ENCODE measurements at places on chromosomes 12 and 14. TPM values are rescaled to one million over a fixed set of nuclear protein-coding genes. Genes with fewer than 3 reads are reported as not detected.

Gene TTC6
- 8.6 TPM for total RNA-seq

Gene KLRG1
- total RNA-seq = 3.1 TPM

Gene MIPOL1
- 22.0 TPM for total RNA-seq

Gene ZBTB42
- total RNA-seq = 7.7 TPM

Gene OR6C4
- not detected for total RNA-seq

Gene TEX52
- total RNA-seq = 0.41 TPM

Gene CLEC14A
- total RNA-seq = 0.70 TPM

Gene KCNA5
- not detected for total RNA-seq

Gene CEBPE
- total RNA-seq = not detected

Gene ANKRD33
- 0.46 TPM for total RNA-seq

Gene ARID2
- total RNA-seq = 58.1 TPM

- no peak overlapping the region for H3K27ac ChIP-seq
- H3K27me3 ChIP-seq = peaks cover 9% of the 10 kb centered on the region
- DNase-seq = peak; percentile 94
- no peaks in the 10 kb centered on the region for H3K36me3 ChIP-seq
Measured at GRCh38 chr12:67025543-67026114, 243.5 kb upstream of the CAND1 start.

GRCh38 chr14:36659010-36659821 is 2.4 kb upstream of the PAX9 start:
- DNase-seq = peak; percentile 55
- H3K27ac ChIP-seq = no peak overlapping the region
- H3K27me3 ChIP-seq = peaks cover 100% of the 10 kb centered on the region
- H3K4me1 ChIP-seq = peaks cover 14% of the 10 kb centered on the region
- H3K36me3 ChIP-seq = no peaks in the 10 kb centered on the region
- peak overlapping the region; percentile 55 for H3K4me3 ChIP-seq

DNA sequence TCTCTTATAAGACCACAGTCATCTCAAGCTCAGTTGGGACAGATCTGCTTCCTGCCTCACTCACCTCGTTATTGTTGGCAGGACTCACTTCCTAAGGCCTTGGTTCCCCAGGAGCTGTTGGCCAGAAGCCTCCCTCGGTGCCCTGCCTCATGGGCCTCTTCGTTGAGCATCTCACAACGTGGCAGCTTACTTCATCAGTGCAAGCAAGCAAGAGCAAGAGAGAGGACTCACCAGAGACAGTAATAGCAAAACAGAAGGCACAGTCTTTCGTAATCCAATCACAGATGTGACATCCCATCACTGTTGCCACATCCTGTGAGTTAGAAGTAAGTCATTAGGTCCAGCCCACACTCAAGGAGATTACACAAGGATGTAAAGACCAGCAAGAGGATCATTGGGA is 5.1 kb upstream of the NUMB start:
- no peaks in the 10 kb centered on the region for H3K27me3 ChIP-seq
- peak; percentile 26 for DNase-seq
- H3K27ac ChIP-seq = no peak overlapping the region
- H3K36me3 ChIP-seq = no peaks in the 10 kb centered on the region
- peaks cover 14% of the 10 kb centered on the region for H3K4me1 ChIP-seq

DNA sequence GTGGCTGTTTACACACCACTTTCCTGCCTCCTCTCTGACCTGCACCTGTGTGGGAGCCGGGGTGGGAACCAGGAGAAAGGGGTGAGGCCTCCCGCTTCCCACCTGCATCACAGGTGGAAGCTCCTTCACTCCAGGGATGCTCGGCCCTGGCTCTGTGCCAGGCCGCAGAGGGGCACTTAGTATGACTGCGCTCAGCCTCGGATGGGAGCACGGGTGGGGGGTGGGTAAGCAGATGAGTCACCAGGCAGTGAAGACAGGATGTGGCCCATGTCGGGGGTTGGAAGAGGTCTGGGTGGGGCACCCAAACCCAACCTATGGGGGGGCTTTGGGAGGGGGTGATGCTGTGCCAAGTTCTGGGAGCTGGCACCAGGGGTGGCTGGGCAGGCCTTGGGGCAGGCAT is 7.4 kb upstream of the CYP46A1 start:
- H3K4me1 ChIP-seq = peaks cover under 1% of the 10 kb centered on the region
- no peaks in the 10 kb centered on the region for H3K36me3 ChIP-seq
- no peak overlapping the region for H3K27ac ChIP-seq
- H3K27me3 ChIP-seq = no peaks in the 10 kb centered on the region
- H3K4me3 ChIP-seq = no peak overlapping the region
- no peak for DNase-seq

DNA sequence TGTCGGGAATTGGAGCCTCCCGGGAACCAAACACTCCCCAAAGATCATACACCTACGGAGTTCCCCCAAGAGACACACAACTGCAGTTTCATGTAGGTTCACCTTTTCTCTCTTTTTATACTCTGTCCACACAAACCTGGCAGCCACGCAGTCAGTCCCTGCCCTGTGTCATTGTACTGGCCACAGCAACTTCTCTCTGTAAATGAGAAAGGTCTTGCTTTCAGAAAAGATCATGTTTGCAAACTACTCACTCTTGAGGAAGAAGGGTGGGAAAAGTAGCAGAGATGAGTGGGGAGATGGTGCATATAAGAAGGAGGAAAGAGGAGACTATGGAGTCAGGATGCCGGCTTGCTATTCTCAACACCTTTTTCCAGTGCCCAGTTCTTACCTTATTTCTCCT is 10.4 kb downstream of the ANG start:
- H3K4me1 ChIP-seq = no peaks in the 10 kb centered on the region
- no peak for DNase-seq
- no peak overlapping the region for H3K4me3 ChIP-seq
- no peak overlapping the region for H3K27ac ChIP-seq

DNA sequence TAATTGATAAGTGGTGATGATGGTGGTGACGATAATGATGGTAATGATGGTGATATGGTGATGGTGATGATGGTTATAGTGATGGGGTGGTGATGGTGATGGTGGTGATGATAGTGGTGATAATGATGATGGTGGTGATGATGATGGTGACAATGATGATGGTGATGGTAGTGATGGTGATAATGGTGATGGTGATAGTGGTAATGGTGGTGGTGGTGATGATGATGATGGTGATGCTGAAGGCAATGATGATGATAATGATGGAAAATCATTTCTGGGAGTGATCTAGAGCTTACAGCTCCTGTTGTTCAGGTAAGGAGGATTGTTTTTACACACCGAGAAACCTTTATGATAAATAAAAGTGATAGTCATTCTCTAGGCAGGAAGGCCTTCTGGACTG is 33.9 kb downstream of the CCDC63 start:
- no peaks in the 10 kb centered on the region for H3K36me3 ChIP-seq
- H3K27ac ChIP-seq = no peak overlapping the region
- no peaks in the 10 kb centered on the region for H3K4me1 ChIP-seq
- H3K27me3 ChIP-seq = no peaks in the 10 kb centered on the region
- DNase-seq = no peak

- no peaks in the 10 kb centered on the region for H3K4me1 ChIP-seq
- H3K4me3 ChIP-seq = no peak overlapping the region
- H3K36me3 ChIP-seq = no peaks in the 10 kb centered on the region
- no peak overlapping the region for H3K27ac ChIP-seq
- H3K27me3 ChIP-seq = no peaks in the 10 kb centered on the region
Measured at GRCh38 chr12:27861428-27862167, 81.6 kb upstream of the MANSC4 start.

DNA sequence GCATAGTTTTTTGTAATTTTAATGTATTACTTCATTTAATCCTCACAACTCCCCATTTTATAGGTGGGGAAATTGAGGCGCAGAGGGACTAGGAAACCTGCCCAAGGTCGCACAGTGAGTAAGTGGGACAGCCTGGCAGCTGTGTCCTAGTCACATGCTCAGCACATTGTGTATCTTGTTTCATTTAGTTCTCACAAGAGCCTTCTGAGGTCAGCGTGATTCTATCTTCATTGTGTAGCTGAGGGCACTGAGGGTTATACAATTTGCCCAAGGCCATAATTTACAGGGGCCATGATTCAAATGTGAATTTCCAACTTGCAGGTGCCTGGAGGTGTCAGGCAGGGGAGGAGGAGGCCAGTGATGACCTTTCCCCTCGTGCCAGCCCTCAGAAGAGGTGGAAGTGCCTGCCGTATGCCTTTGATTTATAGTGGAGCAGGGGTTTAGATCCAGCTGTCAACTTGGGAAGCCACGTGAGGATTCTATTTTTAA is 30.3 kb upstream of the SMOC1 start:
- no peak overlapping the region for H3K4me3 ChIP-seq
- H3K27ac ChIP-seq = peak overlapping the region; percentile 93
- no peaks in the 10 kb centered on the region for H3K27me3 ChIP-seq
- H3K36me3 ChIP-seq = no peaks in the 10 kb centered on the region
- DNase-seq = no peak
- no peaks in the 10 kb centered on the region for H3K4me1 ChIP-seq

- H3K36me3 ChIP-seq = no peaks in the 10 kb centered on the region
- no peaks in the 10 kb centered on the region for H3K27me3 ChIP-seq
- peak; percentile 62 for DNase-seq
- H3K27ac ChIP-seq = no peak overlapping the region
- no peaks in the 10 kb centered on the region for H3K4me1 ChIP-seq
Measured at GRCh38 chr14:105267820-105268548, 19.7 kb downstream of the BTBD6 start.

GRCh38 chr12:38328306-38328895 is 11.8 kb downstream of the ALG10B start:
- DNase-seq = no peak
- H3K27ac ChIP-seq = no peak overlapping the region
- H3K27me3 ChIP-seq = no peaks in the 10 kb centered on the region
- no peak overlapping the region for H3K4me3 ChIP-seq
- H3K4me1 ChIP-seq = no peaks in the 10 kb centered on the region

- H3K27me3 ChIP-seq = peaks cover 43% of the 10 kb centered on the region
- no peaks in the 10 kb centered on the region for H3K4me1 ChIP-seq
- DNase-seq = peak; percentile 89
- H3K27ac ChIP-seq = no peak overlapping the region
Measured at GRCh38 chr12:21941506-21942376, 515 bp upstream of the ABCC9 start.

GRCh38 chr14:90275820-90276219 is 19.5 kb downstream of the PSMC1 start:
- no peaks in the 10 kb centered on the region for H3K4me1 ChIP-seq
- no peaks in the 10 kb centered on the region for H3K27me3 ChIP-seq
- DNase-seq = no peak

GRCh38 chr14:92690171-92691011 is 58.0 kb downstream of the LGMN start:
- H3K27ac ChIP-seq = no peak overlapping the region
- no peak overlapping the region for H3K4me3 ChIP-seq
- H3K27me3 ChIP-seq = peaks cover 25% of the 10 kb centered on the region
- no peaks in the 10 kb centered on the region for H3K36me3 ChIP-seq
- H3K4me1 ChIP-seq = no peaks in the 10 kb centered on the region

DNA sequence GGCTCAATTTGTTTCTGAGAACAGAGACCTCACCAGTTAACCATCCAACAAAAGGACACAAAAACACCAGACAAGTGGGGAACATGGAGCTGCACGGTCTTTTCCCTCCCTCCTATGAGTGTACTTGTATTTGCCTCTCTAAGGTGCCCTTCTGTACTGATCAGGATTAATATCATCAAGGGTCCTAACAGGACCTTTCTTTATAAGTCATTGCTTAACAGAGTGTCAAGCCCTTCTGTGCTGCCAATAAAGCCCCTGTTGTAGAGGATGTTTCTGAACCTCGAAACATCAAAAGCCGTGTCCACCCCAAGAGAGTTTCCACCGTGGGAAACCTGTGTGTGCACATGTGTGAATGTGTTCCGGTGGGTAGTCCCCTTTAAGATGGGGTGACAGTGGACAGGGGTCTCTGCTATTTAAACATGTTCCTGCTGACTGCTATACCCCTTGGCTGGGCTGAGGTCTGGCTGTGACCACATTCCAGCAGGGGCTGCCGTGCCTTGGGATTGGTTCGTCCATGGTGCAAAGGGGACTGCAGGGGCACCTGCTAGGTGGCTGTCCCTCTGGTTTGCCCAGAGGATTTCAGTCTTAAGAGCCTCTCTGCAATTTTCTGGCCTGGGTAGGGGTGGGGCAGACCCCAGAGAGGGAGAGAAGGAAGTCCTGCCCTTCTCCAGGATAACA is 6.0 kb downstream of the ESRRB start:
- H3K4me3 ChIP-seq = no peak overlapping the region
- H3K27me3 ChIP-seq = peaks cover 85% of the 10 kb centered on the region
- no peaks in the 10 kb centered on the region for H3K36me3 ChIP-seq
- DNase-seq = no peak
- no peak overlapping the region for H3K27ac ChIP-seq

DNA sequence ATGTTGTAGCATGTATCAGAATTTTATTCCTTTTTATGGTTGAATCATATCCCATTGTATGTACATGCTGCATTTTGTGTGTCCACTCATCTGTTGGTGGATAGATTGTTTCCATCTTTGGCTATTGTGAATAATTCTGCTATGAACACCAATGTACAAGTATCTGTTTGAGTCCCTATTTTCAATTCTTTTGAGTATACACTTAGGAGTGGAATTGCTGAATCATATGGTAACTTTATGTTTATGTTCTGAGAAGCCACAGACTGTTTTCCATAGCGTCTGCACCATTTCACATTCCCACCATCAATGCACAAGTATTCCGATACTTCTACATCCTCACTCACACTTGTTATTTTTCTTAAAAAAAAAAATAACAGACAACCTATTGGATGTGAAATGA is 91.5 kb downstream of the ARF6 start:
- no peaks in the 10 kb centered on the region for H3K4me1 ChIP-seq
- no peak overlapping the region for H3K4me3 ChIP-seq
- no peak for DNase-seq
- H3K27ac ChIP-seq = no peak overlapping the region

DNA sequence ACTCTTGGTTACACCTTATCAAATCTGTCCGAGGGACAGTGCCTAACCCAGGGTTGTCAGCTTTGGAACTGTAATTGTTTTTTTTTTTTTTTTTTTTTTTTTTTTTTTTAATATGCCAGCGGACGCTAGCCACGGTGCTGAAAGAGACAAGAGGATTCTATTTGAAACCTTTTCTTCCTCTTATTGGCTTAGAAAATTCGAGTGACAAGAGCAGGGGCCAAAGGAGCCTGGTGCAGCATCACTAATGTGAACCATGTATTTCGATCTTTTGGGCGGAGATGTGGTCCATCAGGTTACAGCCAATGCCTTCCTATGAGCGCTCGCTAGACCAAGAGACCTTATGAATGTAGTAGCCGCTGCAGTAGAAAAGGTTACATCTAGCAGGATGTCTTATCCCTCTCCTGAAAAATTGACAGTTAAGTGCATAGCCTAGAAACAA is 922 bp downstream of the PTPRR start:
- H3K27ac ChIP-seq = no peak overlapping the region
- DNase-seq = peak; percentile 86
- H3K4me3 ChIP-seq = peak overlapping the region; percentile 70
- no peaks in the 10 kb centered on the region for H3K4me1 ChIP-seq

GRCh38 chr12:51381226-51382079 is 9.8 kb downstream of the GALNT6 start:
- no peaks in the 10 kb centered on the region for H3K27me3 ChIP-seq
- peaks cover 16% of the 10 kb centered on the region for H3K4me1 ChIP-seq
- H3K27ac ChIP-seq = no peak overlapping the region
- no peak overlapping the region for H3K4me3 ChIP-seq
- H3K36me3 ChIP-seq = peaks cover 22% of the 10 kb centered on the region

DNA sequence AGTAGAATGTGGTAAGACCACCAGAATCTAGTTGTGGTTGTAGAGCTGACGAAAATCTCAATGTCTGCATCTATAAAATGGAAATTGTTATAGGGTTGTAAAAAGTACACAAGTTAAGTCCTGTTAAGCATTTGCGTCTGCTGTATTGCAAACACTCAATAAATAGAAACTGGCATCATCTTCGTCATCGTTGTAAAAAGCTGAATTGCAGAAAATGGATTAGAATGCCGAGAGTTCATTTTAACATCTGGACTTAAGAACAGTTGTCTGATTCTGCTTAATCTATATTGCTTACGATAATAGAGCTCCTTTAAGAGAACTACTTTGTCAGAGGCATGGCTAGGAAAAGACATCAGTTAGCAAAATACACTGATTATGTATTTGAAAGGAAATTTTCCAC is 33.2 kb downstream of the KCNMB4 start:
- H3K4me3 ChIP-seq = no peak overlapping the region
- peaks cover 26% of the 10 kb centered on the region for H3K36me3 ChIP-seq

Measured in endodermal cell (in vitro differentiated cells).